ENCODE measurements at places on chromosomes 6 and 20.

- no peak for DNase-seq
Measured at GRCh38 chr6:32047539-32047854, 9.3 kb downstream of the CYP21A2 start.

DNA sequence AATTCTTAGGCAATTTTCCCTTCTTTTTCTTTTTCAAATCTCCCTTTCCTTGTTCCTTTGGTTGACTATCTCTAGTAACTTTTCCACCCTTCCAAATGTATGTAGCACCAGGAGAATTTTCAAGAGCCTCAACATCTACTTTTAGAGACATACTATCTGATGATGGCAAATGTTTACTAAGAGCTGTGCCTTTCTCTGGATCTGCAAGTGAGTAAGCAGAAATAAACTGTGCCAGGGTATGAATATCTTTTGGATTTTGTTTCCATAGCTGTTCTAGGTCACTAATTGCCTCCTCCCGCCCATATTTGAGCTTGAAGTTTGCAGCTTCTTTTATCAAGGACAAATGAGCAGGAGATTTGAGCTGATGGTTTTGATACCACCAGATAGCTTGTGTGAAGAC, 69.5 kb downstream of the GTF2H5 start:
- DNase-seq = no peak

DNA sequence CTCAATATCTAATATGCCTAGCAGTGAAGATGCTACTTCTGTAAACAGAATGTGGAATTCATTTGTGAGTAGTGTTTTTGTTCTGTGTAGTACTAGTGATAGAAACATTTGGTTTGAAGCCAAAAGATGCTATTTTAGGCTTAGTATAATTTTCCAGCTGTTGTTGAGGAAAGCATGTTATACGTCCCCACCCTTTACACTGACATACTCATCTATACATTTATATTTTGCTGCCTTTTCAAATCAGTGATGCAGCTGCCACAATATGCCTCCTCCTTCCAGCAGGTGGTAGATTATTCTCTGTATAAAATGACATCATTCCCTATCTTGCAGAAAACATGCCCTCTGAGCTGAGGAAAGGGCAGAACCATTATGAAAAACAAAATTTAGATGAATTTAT, 1217.6 kb upstream of the GJE1 start:
- DNase-seq = no peak

GRCh38 chr6:10393544-10394225, 21.2 kb downstream of the TFAP2A start:
- no peak for DNase-seq

DNA sequence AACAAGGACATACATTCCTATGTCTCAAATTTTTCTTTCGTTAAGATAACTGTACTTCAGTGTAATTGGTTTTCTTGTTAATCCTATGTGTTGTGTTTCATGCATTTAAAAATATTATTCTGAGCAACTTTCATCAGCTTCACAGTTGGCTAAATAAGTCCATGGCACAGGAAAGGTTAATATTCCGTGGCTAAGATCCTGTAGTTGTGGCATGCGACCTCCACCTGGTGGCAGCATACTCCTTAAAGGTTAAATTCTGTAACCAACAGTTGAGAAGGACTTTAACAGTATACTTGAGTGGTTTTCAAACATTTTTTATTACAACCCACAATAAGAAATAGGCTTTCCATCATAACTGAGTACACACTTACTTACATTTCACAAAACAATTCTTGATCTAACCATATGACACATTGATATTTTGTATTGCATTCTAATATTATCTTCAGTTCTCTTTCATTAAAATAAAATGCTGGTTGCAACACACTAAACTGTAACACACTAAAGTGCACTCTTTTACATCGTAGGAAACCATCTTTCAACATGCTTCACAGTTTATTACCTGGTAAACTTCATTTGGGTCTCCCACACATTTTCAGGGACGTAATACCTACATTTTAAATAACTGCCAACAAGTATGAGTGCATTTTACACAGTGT, 118.3 kb downstream of the SLX4IP start:
- no peak for DNase-seq

DNA sequence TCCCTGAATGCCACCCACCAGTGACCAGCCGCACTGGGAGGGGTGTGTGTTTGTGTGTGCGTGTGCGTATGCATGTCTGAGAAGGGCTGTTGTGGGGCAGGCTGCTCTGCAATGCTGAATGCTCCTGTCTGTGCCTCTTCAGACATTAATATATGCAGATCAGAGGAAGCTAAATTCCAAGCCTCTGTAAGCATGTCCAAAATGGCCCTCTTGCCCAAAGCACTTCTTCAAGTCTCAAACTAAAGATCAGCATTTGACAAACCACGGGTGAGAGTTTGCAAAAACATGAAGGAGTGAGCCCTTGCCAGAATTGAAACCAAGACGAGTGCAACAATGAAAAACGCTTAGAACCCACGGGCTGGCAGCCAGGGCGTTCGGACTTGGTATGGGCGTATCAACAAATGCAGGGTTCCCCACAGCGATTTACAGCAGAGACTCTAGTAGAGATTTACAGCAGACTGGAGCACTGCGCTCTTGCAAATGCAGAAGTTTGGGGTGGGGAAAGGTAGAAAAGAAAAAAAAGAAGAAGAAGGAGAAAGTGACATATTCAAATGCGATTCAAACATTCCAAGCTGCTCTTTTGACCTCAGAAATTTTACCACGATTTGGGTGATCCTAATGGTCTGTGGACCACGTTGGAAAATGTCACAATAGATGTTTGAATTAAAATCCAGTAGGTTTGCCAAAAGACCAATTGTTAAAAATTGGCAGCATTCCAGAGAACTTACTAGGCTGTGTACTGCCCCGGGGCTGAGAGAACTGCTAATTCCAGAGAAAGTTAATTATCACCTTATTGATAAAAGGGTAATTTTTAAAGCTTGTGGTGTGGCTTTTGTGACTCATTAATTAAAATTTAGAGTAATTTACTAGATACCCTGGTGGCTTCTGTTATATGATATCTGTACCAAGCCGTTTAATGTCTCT, 3.5 kb downstream of the SCML4 start:
- DNase-seq = peak; percentile 38

- no peak for DNase-seq
Measured at GRCh38 chr20:63831646-63831992, 555 bp upstream of the ZBTB46 start.

- DNase-seq = no peak
Measured at GRCh38 chr20:25543068-25543467, 42.3 kb downstream of the NINL start.

DNA sequence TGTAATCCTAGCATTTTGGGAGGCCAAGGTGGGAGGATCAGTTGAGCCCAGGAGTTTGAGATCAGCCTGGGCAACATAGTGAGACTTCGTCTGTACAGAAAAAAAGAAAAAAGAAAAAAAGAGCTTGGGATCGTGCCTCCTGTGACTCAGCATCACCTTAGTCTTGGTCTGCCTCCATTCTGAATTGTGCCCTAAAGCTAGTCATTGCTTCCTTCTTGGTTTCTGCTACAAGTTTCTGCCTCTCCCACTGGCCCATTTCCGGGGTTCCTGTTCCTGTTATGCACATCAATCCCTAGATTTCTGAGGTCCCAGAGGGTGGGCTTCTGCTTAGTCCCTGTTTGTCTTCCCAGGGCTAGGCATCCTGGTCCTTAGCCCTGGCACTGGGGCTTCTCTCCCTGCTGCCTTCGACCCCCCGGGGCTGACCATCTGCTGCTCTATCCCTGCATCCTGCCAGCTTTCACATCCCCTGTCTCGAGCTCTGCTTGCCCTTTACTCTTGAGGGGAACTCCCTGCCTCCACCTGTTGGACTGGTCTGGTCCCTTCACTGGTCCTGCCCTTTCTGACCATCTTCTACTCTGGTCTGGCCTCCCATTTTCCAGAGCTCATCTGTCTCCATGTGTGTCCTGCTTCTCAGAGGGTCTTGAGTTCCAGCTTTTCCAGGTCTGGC, 77.5 kb upstream of the ESR1 start:
- no peak for DNase-seq
